ENCODE measurements at places on chromosomes 7 and 10.
A peak's percentile ranks its signal among the peaks of the same experiment; 100 is the strongest.

DNA sequence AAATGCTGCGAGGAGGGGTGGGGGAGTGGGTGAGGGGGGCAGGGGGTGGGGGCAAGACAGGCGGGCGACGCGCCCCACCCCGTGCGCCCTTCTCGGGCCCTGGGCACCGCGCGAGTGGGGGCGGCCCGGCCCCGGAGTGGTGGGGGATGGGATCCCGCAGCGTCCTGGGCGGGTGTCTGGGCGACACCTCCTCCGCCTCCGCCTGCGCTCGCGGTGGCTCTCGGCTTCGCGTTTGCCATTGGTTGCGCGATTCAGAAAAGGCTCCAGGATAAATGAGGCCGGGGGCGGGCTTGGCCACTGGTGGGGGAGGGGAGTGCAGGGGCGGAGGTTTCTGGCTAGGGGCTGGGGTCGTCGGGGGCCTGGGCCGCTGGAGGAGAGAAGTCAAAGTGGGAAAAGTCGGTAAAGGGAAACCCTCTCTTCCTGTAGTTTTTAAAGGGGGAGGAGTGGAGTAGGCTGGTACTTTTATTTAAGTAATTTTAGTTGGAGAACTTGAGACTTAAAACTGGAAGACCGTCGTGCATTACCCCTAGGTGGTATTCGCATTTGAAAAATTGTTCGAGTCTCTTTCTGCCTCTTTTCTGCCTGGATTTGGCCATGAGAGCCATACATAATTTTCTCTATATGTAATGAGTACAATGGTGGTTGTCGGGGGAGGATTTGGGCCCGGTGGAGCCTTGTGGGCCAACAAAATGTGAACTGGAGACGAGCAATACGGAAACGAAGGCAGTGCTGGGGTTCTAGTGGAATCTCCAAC is 992 bp upstream of the IGF2BP3 start:
- DNase-seq, result peak; percentile 63

DNA sequence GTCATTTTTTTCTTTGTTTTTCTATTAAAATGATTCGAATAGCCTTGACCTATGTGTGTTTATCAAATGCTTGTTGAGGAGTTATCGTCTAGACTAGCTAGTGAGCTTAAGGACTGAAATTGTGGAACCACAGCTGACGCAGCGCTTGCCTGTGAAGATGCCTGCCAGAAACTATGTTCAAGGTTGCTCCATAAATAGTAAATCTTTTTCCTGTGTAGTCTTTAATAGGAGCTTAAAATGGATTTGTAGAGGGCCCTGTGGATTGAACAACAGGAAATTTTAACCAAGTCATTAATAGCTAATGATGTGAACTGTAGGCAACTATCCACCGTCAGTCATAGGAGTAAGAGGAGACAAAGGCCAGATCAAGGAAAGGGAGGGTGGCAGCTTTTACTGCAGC is 145.1 kb downstream of the GNAI1 start:
- peak; percentile 86 for DNase-seq

DNA sequence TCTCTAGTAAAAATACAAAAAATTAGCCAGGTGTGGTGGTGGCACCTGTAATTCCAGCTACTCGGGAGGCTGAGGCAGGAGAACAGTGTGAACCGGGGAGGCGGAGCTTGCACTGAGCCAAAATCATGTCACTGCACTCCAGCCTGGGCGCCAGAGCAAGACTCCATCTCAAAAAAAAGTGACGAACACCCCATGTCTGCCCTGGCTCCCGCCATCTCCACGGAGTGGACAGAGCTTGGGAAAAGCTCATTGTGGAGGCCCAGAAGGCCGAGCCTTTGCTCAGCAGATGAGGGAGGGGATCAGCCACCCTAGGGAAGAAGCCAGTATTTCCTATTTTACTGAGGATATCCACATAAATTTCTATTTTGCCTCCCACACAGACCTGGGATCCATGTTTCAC is 136.8 kb downstream of the DIP2C start:
- no peak for DNase-seq

- no peak for DNase-seq
These were observed 53.4 kb downstream of the EGFR start for GRCh38 chr7:55072251-55072650.

- no peak for DNase-seq
These were observed 609.8 kb upstream of the MKI67 start for GRCh38 chr10:128735996-128736395.

GRCh38 chr10:48502791-48503190 is 102.1 kb downstream of the ARHGAP22 start:
- DNase-seq, result no peak

- DNase-seq, result peak; percentile 68
These were observed 77.9 kb downstream of the PCGF5 start for GRCh38 chr10:91298224-91298871.

DNA sequence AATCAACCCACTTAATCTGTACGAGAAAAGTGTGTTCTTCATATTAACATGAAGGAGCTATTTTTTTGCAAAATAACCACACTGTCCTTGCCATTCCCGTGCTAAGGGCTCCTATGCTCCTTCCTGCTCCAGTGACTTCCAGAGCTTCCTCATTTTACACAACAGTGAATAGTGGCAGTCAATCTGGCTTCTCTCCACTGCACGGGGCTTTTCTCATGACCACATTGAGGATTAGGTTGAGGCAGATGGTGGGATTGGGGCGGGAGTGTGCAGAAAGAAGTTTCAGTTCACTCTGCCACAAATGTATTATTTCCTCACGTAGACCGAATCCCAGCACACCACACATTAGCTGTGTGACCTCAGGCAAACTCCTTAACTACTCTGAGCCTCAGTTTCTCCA is 235.1 kb downstream of the ARHGAP12 start:
- no peak for DNase-seq

GRCh38 chr10:102286216-102286615 is 40.9 kb downstream of the GBF1 start:
- no peak for DNase-seq

All from iris pigment epithelial cell (primary cell).